Stimulated activated CD8-positive, alpha-beta memory T cell treated with anti-CD3 and anti-CD28 coated beads, Interleukin-7, amount 100 ng/mL, for 4 hours (primary cell): ENCODE measurements at places on chromosomes 6 and 20.

- DNase-seq, result no peak
Measured at GRCh38 chr6:107971181-107971580, 13.2 kb upstream of the SEC63 start.

- no peak for DNase-seq
Measured at GRCh38 chr6:139485742-139486475, 111.5 kb upstream of the CITED2 start.

- no peak for DNase-seq
Measured at GRCh38 chr20:62354031-62354808, 12.9 kb downstream of the LAMA5 start.

GRCh38 chr6:155093430-155093829 is 98.3 kb downstream of the TIAM2 start:
- peak; percentile 5 for DNase-seq

DNA sequence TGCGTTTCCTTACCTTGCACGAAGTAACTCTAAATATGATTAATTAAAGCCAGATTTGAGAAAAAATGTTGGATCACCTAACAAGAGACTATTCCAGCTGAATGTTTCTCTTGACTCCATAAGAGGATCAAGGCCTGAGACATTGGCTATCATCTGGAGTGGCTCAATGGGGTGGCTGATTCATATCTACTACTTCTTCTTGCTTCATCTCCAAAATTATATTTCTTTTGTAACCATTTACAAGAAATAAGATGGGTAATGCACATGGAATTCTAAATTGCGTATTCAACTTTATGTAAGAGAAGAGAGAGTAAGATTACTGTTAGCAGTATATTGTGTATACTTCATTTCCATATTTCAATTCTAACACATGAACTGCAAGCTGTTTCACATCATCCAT is 819.0 kb upstream of the EYS start:
- DNase-seq, result no peak

DNA sequence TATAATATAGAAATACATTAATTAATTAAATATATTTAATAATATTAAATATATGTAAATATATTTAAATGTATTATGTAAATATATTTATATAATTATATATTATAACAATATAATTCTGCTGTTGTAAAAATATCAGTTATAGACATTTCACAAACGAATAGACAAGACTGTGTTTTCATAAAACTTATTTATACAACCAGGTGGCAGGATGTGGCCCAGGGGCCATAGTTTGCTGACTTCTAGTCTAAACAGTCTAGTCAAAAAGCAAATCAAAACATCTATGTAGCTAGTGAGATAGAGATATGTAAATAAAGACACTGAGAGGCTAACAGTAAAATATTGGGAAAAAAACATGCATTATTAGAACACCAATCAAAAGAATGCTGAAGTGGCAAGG is 136.4 kb downstream of the TBXT start:
- no peak for DNase-seq

DNA sequence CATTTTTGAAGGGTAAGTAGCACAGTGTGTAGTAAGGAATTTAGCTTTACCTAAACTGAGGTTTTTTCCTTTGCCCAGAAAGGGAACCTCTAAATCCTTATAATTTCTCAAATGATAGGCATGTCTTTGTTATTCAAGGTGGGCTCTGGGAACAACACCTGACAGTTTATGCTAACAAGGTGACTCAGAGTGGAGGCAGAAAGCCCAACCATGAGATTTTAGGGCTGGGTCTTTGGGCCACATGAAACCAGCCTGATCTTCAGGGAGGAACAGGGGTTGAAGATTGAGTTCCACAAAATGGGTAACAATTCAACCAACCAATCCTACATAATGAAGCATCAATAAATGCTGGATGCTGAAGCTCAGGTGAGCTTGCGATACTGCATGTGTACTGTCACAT is 46.6 kb downstream of the PRSS35 start:
- DNase-seq, result no peak

DNA sequence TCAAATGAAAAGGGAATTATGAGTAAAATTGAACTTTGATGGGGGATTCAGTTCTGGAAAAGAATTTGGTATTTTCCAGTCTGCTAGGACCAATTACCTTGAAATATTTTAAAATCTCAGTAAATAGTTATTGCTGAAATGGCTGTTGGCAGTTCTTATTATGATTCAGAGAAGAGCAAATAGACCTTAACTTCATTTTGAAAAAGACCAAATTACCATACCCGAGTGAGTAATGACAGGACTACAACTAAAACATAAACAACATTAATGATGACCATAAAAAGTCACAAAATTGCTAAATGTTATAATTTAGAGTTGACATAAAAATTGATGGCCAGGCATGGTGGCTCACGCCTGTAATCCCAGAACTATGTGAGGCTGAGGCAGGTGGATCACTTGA is 21.7 kb downstream of the TRIM38 start:
- DNase-seq, result no peak

DNA sequence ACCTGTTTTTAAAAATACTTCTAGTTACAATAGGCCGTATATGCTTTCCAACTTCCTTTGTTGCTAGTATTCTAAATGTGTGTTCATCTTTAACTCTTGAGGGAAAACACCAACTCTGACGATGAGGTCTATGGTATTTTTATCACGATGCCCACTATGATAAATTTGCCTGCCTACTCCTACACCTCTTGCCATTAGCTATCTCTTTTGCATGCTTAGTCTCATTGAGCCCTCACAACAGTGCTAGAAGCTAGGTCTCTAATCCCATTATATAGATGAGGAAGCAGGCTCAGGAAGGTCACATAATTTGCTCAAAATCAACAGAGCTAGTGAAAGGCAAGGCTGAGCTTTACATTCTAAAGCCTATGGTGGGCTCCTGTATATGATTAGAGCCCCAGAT is 13.2 kb downstream of the AAR2 start:
- no peak for DNase-seq

- DNase-seq, result no peak
Measured at GRCh38 chr20:58784321-58785074, 66.2 kb downstream of the GNAS-AS1 start.

GRCh38 chr6:64249115-64249514 is 613.5 kb downstream of the PHF3 start:
- no peak for DNase-seq

DNA sequence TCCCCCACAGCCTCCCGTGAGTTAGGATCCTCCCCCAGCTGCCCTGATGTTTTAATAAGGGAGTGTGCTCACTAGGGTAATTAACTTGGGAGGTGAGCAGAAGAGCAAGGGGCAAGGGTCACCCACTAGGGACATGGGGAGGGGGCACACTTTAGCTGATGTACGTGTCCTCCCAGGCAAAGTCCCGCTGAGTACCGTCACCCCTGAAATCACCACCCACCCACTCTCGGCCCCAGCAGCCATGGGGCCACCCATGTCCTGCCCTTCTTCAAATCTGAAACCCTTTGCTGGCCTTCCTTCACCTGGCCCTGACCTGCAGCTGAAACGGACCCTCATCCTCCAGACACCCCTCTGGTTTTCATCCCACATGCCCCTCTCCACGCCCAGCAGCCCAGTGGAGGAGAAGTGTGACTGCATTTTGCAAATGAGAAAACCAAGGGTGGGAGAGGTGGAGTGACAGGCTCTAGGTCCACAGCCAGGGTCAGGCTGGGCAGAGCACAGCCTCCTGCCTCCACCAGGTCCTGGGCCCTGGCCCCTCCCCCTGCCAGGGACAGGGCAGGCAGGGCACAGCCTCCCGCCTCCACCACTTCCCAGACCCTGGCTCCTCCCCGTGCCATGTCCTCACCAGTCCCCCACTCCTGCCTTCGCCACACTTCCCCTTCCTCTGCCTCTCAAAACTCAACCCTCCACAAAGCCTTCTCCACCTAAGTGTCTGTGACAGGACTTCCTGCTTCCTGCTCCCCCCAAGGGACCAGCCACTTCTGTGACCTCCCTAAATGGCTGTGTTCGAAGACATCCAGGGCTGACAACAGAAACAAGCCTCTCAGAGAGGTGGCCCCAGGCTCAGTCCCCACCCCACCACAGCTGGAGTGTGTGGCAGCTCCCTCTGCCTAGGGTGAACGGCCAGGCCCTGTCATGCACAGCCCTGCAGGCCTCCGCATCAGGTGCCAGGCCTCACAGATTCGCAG is 15.1 kb downstream of the ACSS1 start:
- DNase-seq, result no peak

- DNase-seq, result no peak
Measured at GRCh38 chr20:51512645-51513044, 29.9 kb downstream of the NFATC2 start.

DNA sequence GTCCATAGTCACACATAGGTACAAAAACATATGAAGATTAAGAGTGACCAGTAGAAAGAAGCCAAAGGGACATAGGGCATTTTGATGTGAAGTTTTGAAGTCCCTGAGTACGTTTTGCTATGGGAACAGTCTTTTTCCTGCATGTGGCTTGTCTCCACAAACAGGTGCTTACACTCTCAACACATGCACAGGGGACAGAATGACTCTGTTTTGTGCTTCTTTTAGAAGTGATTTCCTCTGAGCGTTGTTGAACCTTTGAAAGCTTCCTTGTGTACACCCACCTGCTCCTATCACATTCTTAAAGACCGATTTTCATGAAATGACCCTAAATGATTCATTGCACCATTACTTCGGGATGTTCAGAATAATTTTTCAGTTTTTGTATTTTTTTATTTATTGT is 338.8 kb upstream of the CDH4 start:
- DNase-seq, result no peak

DNA sequence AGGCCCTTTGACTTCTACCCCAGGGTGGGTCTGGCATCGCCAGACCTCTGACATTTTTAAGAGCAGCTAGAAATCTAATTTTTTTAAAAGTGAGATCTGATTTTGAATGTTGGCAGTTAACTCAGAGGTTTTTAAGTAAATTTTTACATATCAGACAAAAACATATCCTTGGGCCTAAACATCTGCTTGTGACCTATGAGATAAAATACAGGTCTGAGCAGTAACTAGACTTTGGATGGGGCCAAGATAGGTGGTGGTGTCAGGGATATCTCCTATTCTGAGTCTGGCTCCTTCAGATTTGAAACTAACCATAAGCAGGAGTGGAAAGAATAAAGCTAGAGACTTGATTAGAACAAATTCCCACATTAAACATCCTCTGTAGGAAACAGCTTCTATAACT is 17.6 kb downstream of the RALY start:
- DNase-seq, result no peak

DNA sequence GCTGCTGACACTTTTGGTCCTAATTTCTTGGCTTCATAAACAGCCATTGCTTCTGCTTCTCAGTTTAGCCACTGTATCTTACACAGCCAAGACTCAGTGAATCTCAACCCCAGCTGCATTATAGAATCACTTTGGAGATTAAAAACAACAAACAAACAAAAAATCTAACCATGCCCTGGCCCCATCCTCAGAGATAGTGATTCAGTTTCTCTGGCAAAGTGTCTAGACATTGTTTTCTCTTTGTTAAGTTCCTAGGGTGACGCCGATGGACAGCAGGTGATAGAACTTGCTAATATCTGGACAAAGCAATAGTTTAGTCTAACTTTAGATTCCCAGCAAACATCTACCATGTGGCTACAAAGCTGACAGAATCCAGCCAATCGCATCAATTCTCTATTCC is 2.9 kb downstream of the ADGRF5 start:
- no peak for DNase-seq

DNA sequence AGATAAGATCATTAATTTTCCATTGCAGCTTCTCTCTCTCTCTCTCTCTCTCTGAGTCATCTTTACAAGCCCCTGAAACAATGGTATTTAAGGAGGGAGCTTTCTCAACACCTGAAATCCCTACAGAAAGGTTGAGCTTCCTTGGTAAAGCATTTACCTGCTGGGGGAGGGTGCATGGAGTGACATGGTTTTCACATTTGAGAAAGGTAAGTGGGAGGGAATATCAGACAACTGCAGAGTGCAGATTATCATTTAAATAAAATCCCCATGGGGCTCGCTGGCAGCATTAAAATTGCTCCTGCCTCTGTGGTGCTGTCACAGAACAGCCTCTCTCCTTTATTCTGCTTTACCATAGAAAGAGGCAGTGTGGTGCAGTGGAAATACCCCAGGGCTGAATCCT is 10.3 kb upstream of the PDYN start:
- DNase-seq, result no peak

DNA sequence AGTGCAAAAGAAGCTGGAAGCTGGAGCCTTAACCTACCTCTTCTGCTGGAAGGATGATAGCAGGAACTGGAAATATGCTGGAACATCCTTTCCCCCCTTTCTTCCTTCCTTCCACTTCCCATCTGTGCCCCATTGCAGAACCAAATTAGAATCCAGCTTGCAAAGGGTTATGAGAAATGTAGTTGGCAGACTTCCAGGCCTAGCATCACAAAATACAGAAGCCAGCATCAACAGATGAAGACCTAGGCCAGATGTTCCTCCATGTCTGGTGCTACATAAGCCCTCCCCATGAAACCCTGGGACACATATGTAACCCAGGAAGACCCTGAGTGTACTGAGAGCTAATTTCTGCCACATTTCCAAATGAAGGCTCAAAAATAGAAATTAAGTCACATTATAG is 40.0 kb upstream of the TFAP2B start:
- no peak for DNase-seq

DNA sequence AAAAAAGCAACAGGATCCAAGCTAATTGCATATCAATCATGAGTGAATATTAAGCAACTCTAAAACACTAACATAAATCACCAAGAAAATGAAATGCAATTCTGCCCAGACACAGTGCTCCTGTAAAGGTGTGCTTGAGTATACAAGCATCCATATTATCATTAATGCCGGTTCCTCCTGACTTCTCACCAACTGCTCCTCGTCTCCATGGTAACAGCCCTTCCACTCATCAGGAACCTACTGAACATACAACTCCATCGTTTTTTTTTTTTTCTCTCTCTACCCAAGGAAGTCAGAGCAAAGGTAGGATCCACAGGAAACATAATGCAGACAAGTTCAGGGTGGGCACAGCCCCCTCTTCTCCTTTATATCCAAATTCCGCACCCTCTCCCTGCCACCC is 12.4 kb downstream of the GABBR1 start:
- no peak for DNase-seq

DNA sequence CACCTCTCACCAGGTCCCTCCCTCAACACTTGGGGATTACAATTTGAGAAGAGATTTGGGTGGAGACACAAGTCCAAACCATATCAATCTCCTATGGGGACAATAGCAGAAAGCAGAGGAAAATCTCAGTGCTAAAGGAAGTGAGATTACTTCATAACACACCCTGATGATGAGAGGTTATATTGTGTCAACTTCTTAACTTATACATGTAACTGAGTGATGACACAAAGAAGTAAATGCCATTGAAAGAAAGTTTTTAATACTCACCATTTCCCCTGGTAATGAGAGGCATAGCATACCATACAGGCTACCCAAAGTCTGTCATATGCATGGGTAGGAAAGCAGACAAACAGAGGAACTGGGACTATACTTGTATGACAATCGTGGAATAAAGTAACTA is 137.2 kb downstream of the MMUT start:
- no peak for DNase-seq

GRCh38 chr20:47276251-47276650 is 80.2 kb downstream of the ZMYND8 start:
- no peak for DNase-seq

DNA sequence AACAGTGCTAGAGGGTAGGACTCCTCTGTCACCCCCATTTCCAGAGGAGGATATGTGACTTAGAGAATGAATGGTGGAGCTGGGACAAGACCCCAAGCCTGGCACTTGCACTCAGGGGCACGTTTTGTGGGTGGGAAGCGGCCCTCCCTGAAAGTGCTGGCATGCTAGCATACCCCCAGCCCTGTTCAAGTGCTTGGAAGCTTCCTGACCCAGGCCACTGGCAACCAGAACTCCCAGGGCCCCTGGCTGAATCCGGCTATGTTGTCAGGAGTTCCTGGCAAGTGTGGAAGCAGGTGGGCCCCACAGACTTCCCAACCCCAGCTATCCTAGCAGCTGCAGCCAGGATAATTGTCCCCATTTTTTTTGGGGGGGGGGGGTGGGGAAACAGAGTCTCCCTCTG is 35.6 kb upstream of the TGM2 start:
- no peak for DNase-seq
